MG63 (cell line): ENCODE measurements at places on chromosomes 7 and 10.

GRCh38 chr10:104104926-104105325 is 17.0 kb upstream of the SFR1 start:
- DNase-seq = no peak

- no peak for DNase-seq
These were observed 187.5 kb downstream of the GPAM start for GRCh38 chr10:111996103-111996502.

GRCh38 chr7:88337572-88337971 is 30.9 kb upstream of the STEAP4 start:
- DNase-seq = peak; percentile 8

- DNase-seq = no peak
These were observed 9.9 kb downstream of the LIPA start for GRCh38 chr10:89241486-89242344.

DNA sequence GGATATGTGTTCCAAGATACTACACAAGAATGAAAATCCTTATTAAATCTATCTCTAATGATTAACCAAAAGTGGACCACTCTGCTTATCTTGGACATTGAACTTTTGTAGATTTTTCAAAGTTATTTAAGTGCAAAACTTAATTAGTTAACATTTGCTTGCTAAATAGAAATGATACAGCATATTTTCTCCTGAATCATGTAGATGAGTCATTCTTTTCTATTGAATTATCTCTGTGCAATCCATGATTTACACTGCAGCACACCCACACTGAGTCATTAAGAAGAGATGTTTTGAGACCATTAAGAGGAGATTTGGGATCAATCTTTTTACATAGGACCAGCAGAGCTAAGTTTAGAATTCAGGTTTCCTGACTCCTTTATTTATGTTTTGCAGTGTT is 6.6 kb upstream of the ABCC2 start:
- DNase-seq = no peak
